ENCODE measurements at places on chromosomes 11 and 22. TPM values are rescaled to one million over a fixed set of nuclear protein-coding genes. Genes with fewer than 3 reads are reported as not detected.

Gene OR51I1
- not detected for total RNA-seq

Gene TTC36
- 0.84 TPM for total RNA-seq

Gene PANX3
- total RNA-seq: not detected

GRCh38 chr11:71385091-71385490 lies 63.1 kb downstream of the DHCR7 start:
- H3K36me3 ChIP-seq: no peaks in the 10 kb centered on the region
- no peak overlapping the region for H3K4me3 ChIP-seq
- no peaks in the 10 kb centered on the region for H3K4me1 ChIP-seq
- DNase-seq: no peak
- no peaks in the 10 kb centered on the region for H3K27me3 ChIP-seq

- H3K4me3 ChIP-seq: no peak overlapping the region
- H3K4me1 ChIP-seq: peaks cover 4% of the 10 kb centered on the region
- no peak for DNase-seq
- no peaks in the 10 kb centered on the region for H3K27me3 ChIP-seq
- no peaks in the 10 kb centered on the region for H3K36me3 ChIP-seq
Observed at GRCh38 chr22:25409240-25409639, 155.2 kb upstream of the GRK3 start.

DNA sequence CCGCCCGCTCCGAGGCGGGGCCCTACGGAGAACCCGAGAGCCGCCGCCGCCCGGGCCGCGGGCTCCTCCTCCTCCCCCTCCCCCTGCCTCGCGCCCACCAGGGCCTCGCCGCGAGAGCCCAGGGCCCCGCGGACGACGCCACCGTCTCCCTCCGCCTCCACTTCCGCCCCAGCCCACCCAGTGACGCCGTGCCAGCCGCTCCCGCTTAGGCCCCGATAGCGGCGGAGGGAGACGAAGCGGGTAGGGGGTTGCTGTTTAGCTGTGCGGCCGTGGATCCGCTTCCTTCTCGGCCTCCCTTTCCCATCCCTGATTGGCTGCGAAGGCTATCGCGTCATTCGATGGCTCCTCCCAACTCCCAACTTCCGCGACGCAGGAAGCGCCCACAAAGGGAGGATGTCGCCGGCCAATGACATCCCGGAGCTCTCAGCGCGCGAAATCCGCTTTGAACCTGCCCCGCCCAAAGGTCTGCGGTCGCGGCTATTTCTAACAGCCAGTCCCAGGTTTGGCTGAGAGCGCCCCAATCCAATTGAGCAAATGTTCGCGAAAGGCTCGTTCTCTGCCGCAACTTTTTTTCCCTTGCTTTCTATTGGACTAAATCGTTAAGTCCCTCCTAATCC lies at the start of gene FAM76B:
TSS of gene FAM76B (minus strand) at position 277 of the 617 bp plus-strand sequence. CDS start 304 bp downstream, outside the sequence.
- peaks cover 13% of the 10 kb centered on the region for H3K4me1 ChIP-seq
- DNase-seq: peak; percentile 98
- H3K27ac ChIP-seq: peak within 1 kb of the TSS; percentile 99
- H3K27me3 ChIP-seq: no peaks in the 10 kb centered on the region
- H3K36me3 ChIP-seq: peaks cover 10% of the 10 kb centered on the region
- peak within 1 kb of the TSS; percentile 96 for H3K4me3 ChIP-seq

Data from astrocyte (in vitro differentiated cells and primary cell).